Activated T-cell treated with anti-CD3 and anti-CD28 coated beads, Interleukin-2, amount 50 U/mL, for 4 hours (primary cell): ENCODE measurements at places on chromosomes 5 and 9.

DNA sequence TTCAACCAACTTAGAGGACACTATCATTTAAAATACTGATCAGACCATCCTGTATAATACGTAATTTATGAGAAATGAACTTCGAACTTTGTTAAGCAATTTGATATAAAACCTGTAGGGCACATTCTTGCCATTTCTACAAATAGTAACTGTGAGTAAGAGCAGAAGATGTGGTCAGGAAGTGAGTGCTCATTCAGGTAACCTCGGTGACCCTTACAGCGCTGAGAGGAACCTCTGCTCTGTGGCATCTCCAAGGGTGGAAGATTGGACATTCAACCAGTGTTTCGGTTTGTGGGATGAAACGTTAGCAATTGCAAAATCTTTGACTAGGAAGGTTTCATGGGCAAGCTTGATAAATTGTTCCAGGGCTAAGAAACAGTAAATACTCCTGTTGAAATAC is 194.8 kb upstream of the IRX2 start:
- no peak for DNase-seq

DNA sequence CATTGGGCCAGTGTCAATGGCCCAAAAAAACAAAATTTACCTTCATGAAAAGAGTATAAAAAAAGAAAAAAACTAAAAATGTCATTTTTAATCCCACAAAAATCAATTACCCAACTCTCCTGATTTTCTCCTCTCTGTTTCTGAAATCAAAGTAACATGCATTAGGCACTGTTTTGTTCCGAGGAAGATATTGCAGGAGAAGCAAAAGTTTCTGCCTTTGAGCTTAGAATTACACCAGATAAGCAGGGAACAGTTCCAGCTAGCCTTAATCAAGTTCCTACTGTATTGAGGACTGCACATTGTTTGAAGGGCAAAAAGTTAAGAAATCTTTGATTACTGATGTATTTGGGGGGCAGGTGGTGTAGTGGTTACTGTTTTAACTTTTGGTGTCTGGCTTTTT is 1.1 kb upstream of the PRKAA1 start:
- no peak for DNase-seq

- DNase-seq: no peak
These were observed 31.3 kb downstream of the ELL2 start for GRCh38 chr5:95930141-95930930.

GRCh38 chr9:136648751-136649150 is 14.0 kb upstream of the EGFL7 start:
- DNase-seq: no peak

DNA sequence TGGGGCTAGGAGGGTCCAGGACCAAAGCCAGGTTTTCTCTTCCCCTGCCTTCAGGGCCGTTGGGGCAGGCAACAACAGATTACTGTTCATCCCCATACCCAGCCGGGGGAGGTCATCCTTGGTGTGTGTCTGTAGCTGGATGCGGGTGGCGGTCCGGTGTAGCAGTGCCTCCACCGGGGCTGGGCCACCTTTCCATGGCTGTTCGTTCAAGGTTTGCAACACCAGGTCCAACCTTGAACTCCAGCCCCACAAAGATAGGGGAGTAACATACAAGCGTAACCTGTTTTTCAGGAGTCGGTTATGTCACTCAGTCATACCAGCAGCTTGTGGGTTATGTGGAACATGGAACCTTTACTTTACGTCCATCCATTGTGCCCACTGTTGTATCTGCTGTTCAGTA is 58.5 kb upstream of the FAM120A start:
- no peak for DNase-seq

GRCh38 chr9:32200896-32201295 is 183.5 kb upstream of the ACO1 start:
- DNase-seq: no peak

DNA sequence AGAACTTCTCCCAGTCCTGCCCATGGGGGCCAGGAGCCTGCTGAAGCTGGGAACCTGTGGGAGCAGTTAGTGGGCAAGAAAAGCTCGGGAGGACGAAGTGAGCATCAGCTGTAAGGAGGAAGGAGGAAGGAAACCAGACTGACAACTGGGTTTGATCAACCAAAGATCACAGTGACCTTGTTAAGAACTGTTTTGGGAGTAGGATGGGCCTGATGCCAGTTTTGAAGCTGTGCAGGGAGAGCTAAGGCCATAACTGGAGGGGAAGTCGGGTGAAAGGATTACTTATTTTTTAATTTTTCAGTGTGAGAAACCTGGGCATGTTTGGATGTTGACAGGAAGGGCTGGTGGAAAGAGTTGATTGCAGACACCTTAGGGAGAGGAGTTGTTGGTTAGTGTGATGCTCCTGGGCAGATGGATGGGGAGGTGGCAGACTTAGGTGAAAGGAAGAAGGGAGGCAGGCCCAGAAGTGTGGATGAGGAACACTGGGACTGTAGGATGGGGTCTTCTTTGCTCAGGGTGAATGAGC is 58.3 kb upstream of the KLF4 start:
- DNase-seq: no peak

- no peak for DNase-seq
These were observed 25.2 kb upstream of the OLFM1 start for GRCh38 chr9:135062254-135062653.

DNA sequence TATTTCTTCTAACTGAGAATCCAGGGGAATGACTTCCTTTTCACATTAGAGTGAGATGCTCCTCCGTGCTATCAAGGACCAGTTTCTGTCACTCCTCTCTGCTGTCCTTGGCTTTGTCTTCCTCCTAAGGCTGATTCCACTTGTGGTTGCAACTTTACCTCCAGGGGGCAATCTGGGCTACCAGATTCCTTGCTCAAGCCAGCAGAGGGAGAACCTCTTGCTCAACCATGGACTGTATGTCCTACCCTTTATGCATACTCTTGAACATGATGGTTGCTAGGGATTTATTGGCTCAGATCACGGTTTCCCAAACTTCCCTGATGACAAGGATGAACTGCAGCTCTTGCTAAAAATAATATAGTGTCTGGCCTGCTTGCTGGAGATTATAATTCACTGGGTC is 24.0 kb downstream of the NNT start:
- no peak for DNase-seq

- DNase-seq: no peak
These were observed 9.6 kb downstream of the PSIP1 start for GRCh38 chr9:15501179-15501578.

GRCh38 chr9:14146201-14146874 is 167.6 kb downstream of the NFIB start:
- no peak for DNase-seq

DNA sequence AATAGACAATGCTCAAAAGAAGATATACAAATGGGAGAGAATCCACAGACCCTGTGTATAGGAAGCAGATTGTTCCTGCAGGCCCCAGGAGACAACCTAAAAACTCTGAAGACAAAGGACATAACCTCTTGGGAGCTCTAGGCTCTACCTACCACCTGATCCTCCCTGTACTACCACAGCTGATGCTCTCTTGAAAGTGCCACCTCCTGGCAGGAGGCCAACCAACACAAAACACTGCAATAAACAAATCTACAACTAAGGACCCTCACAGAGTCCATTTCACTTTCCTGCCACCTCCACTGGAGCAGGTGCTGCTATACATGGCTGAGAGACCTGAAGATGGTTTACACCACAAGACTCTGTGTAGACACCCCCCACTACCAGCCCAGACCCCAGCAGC is 49.0 kb downstream of the STARD4 start:
- DNase-seq: no peak

GRCh38 chr9:36797471-36798220 is 225.0 kb downstream of the MELK start:
- DNase-seq: no peak

GRCh38 chr5:45648744-45649143 is 47.4 kb downstream of the HCN1 start:
- DNase-seq: no peak

DNA sequence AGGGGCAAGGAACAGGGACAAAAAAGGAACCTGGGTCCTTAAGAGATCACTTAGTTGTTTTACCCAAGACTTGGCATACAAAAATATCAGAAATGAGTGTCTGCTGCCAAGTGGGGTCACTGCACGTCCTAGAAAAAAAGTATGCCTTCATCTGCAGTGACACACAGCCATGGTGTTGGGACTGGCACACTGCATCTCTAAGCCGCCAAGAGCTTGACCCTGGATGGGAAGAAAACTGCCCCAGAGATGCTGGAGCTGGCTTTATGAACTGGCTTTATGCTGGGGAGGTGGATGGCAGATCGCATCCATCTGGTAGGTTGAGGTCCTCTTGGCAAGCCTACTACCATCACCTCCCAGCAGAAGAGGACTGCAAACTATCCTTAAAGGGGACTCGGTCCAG is 51.7 kb downstream of the IRF1 start:
- DNase-seq: no peak

DNA sequence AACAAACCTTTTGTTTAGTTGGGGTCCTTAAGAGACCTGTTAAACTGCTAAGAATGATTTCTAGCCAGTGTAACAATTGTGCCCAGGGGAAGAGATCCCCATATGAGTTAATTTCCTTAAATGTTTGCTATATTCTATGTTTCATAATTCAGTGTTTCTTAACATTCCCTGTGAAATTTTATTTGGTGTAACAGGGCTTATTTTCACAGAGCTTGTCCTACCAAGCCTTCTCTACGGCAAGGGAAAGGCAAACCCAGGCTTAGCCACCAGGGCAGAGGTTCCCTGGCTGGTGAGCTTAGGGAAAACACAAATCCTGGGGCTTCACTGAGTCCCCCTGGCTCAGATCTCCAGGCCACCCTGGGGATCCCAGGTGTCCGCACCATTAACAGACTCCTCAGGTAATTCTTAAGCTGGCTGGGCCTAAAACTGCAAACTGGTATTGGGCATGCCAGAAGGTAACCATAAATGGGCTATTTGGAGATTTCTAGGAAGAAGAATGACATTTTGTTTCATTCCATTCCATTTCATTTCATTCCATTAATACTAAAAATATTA is 17.0 kb upstream of the LCP2 start:
- no peak for DNase-seq

GRCh38 chr5:133754575-133755169 is 142.3 kb upstream of the FSTL4 start:
- no peak for DNase-seq

DNA sequence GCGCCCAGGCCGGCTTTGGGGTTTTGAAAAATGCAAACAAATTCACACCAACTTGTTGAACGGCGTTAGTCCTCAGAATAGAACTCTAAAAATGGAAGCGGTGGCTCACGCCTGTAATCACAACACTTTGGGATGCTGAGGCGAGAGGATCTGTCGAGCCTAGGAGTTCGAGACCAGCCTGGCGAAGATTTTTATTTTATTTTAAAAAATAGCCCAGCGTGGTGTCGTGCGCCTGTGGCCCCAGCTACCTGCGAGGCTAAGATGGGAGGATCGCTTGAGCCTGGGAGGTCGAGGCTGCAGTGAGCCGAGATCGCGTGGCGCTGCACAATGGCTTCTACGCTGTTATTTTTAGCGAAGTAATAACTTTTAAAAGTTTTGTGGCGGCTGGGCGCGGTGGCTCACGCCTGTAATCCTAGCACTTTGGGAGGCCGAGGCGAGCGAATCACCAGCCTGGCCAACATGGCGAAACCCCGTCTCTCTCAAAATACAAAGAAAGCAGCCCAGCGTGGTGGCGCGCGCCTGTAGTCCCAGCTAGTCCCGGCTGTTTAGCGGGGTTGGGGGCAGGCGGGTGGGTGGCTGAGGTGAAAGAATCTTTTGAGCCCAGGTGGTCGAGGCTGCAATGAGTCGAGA is 694 bp upstream of the PLIN2 start:
- peak; percentile 30 for DNase-seq

- DNase-seq: no peak
These were observed 26.2 kb upstream of the SPTLC1 start for GRCh38 chr9:92141144-92142129.

GRCh38 chr5:40484495-40484894 is 195.2 kb upstream of the PTGER4 start:
- no peak for DNase-seq

GRCh38 chr5:35668319-35668718 is 50.7 kb downstream of the SPEF2 start:
- no peak for DNase-seq

- DNase-seq: no peak
These were observed 451.1 kb downstream of the EBF1 start for GRCh38 chr5:158648631-158649030.

DNA sequence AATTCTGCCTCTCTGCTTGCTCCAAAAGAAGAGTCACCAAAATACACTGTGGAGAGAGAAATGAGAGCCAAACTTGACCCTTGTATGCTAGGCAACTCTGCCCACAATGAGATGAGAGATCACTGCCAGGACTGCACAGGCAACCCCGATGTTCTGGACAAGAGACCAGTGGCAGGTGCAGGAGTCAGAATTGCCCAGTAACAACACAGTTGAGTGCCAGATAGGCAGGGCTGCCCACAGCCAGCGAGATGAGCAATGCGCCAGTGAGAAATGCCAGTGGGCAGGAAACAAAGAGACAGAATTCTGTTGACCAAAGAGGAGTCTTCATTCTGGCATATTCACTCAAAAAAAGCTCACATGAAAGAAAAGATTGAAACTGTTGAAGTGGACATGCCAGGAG is 570.7 kb downstream of the CAAP1 start:
- no peak for DNase-seq

- no peak for DNase-seq
These were observed 18.5 kb downstream of the DDX31 start for GRCh38 chr9:132651259-132651658.

- no peak for DNase-seq
These were observed 123.6 kb downstream of the MYO10 start for GRCh38 chr5:16812448-16812847.

DNA sequence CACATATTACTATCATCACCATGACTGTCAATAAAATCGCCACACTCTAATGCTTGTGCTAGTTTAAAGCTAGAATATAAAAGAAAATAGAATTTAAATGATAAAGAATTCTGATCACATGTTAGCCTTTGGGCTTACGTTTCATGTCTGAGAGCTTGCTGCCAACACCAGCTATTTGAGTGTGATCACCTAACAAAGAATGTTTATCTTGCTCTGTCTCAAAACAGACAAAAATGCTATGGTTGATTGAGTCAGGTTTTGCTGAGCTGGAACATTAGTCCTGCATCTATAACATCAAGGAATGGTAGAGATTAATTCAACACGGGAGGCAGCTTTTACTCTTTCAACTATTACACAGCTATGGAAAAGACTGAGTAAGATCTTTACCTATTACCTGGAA is 50.7 kb downstream of the MSX2 start:
- no peak for DNase-seq

GRCh38 chr9:36245906-36246305 is 12.3 kb downstream of the GNE start:
- no peak for DNase-seq

DNA sequence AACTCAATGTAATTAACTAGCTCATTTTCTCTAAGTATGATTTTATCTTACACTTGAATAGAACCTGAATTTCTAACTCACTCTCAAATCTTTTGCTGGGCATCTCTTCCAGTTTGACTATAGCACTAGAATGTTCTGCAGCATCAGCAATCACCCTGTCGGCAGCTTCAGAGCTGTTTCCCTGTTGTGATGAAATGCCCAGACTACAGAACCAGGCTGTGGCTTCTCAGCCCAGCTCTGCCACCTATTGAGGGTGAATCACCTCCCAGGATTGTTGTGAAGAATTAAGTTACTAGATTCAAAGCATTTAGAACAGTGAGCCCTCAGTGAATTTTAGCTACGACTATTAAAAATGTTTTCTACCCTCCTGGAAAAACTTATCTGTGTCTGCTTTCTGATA is 90.4 kb upstream of the ANKRD55 start:
- no peak for DNase-seq

GRCh38 chr5:133242221-133242835 is 190.5 kb downstream of the HSPA4 start:
- DNase-seq: no peak
